Panc1 (cell line): ENCODE measurements at places on chromosomes 5 and 9. TPM values are rescaled to one million over a fixed set of nuclear protein-coding genes. Genes with fewer than 3 reads are reported as not detected.

DNA sequence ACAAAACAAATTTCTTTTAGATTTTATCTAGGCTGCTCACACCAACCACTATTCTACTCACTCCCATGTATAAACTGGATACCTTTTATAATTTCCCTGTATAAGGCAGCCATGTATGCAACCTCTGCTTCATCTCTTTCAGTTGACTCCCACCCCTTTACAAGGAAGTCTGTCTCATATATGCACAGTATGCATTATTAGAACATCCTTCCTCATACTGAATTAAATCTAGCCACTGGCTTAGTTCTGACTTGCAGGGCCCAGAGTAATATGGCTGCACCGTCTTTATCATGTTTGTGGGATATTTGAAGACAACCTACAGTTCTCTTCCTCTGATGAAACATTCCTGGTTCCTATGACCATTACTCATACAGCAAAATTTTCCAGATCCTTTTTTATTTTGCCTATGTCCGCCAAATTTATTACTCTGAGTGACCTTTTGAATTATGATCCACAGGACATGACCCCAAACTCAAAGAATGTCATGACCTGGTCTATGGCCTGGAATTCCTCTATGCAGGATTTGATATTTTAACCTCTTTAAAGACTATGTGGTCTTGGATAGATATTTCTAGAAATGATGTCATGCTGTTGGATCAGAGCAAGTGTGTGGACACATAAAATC is 76.6 kb upstream of the ITGA1 start:
- no peaks in the 10 kb centered on the region; the same call in 1 of the 2 replicates for H3K27me3 ChIP-seq
- H3K36me3 ChIP-seq: no peaks in the 10 kb centered on the region
- no peaks in the 10 kb centered on the region for H3K4me1 ChIP-seq
- H3K27ac ChIP-seq: no peak overlapping the region
- DNase-seq: no peak
- H3K4me3 ChIP-seq: no peak overlapping the region

The MEIKIN gene
- total RNA-seq: not detected

DNA sequence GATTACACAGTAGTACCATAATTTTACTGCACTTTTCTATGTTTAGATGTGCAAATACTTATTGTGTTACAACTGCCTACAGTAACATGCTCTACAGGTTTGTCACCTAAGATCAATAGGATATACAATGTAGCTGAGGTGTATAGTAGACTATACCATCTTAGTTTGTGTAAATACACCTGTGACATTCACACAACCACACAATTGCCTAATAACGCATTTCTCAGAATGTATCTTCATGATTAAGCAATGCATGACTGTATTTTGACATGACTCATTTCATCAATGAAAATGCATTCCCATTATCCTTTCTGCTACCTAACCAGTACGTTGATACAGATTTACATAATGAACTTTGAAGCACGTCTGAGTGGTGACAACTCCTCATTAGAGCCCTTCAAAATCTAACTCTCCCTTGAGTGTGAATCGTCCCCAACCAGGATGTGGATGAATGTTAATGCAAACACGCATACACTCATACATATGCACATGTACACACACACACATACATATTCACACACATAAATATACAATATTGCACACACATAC is 28.4 kb downstream of the GZMK start:
- H3K27me3 ChIP-seq: 0 out of 2 replicates have a peak, but pooled peaks cover 2% of the 10 kb centered on the region
- no peaks in the 10 kb centered on the region for H3K4me1 ChIP-seq
- H3K36me3 ChIP-seq: no peaks in the 10 kb centered on the region
- H3K4me3 ChIP-seq: no peak overlapping the region
- no peak overlapping the region for H3K27ac ChIP-seq

DNA sequence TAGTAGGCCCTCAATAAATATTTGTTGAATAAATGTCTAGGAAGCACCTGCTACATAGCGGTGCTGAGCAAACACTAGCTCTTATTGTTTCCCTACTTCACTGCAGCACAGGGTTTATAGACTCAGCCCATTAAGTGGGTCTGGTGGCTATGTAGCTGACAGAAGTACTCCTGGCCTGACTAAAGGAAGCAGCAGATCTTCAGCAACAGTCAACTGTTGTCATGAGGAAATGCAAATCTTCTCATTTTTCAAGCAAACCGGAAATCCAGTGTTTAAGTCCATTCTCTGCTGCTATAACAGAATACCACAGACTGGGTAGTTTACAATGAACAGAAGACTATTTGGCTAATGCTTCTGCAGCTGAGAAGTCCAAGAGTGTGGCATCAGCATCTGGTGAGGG is 2.8 kb upstream of the TEX10 start:
- no peak overlapping the region for H3K27ac ChIP-seq
- H3K4me3 ChIP-seq: no peak overlapping the region
- peaks cover 6% of the 10 kb centered on the region; the same call in 1 of the 2 replicates for H3K36me3 ChIP-seq
- no peaks in the 10 kb centered on the region for H3K27me3 ChIP-seq

The SLC6A7 gene
- not detected for total RNA-seq

GRCh38 chr9:129665389-129665775 is at the start of gene PRRX2:
Gene PRRX2 (plus strand): TSS chr9:129665647. CDS start chr9:129665868, 221 bp downstream.
- no peaks in the 10 kb centered on the region for H3K27me3 ChIP-seq
- H3K4me1 ChIP-seq: no peaks in the 10 kb centered on the region
- peak within 1 kb of the TSS; percentile 45 for H3K4me3 ChIP-seq
- no peak within 1 kb of the TSS for H3K27ac ChIP-seq
- H3K36me3 ChIP-seq: no peaks in the 10 kb centered on the region
- no peak for DNase-seq

- no peaks in the 10 kb centered on the region for H3K36me3 ChIP-seq
- H3K4me3 ChIP-seq: no peak overlapping the region
- no peak for DNase-seq
- no peaks in the 10 kb centered on the region for H3K4me1 ChIP-seq
- peaks cover 12% of the 10 kb centered on the region for H3K27me3 ChIP-seq
These were observed 140.1 kb downstream of the MTX3 start for GRCh38 chr5:79850941-79851340.

- no peaks in the 10 kb centered on the region for H3K4me1 ChIP-seq
- no peaks in the 10 kb centered on the region for H3K36me3 ChIP-seq
- DNase-seq: no peak
- H3K27me3 ChIP-seq: no peaks in the 10 kb centered on the region; the same call in 1 of the 2 replicates
These were observed 14.5 kb downstream of the FCN2 start for GRCh38 chr9:134895097-134895496.

The OCLN gene
- total RNA-seq: 102 TPM

The GLRA1 gene
- not detected for total RNA-seq

- H3K27ac ChIP-seq: no peak overlapping the region
- no peaks in the 10 kb centered on the region for H3K27me3 ChIP-seq
- no peak overlapping the region for H3K4me3 ChIP-seq
- no peaks in the 10 kb centered on the region for H3K36me3 ChIP-seq
These were observed 15.0 kb upstream of the S1PR3 start for GRCh38 chr9:88975966-88976889.

The PPP2R2B gene
- 8.8 TPM for total RNA-seq

The OBP2B gene
- total RNA-seq: not detected

DNA sequence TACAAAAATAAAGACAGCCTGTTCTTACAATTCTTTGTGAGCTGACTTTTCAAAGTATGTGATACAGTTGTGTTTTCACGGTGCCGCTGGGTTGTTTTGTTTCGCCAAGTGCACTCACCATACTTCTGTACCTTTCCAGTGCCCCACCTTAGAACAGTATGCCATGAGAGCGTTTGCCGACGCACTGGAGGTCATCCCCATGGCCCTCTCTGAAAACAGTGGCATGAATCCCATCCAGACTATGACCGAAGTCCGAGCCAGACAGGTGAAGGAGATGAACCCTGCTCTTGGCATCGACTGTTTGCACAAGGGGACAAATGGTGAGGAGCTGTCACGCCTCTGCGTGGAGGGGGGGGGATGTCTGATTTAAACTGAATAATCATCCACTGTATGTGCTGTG is 12.9 kb downstream of the CCT5 start:
- no peaks in the 10 kb centered on the region; the same call in 1 of the 2 replicates for H3K4me1 ChIP-seq
- H3K27me3 ChIP-seq: no peaks in the 10 kb centered on the region
- peaks cover 71% of the 10 kb centered on the region for H3K36me3 ChIP-seq
- H3K27ac ChIP-seq: no peak overlapping the region
- DNase-seq: no peak
- no peak overlapping the region for H3K4me3 ChIP-seq

DNA sequence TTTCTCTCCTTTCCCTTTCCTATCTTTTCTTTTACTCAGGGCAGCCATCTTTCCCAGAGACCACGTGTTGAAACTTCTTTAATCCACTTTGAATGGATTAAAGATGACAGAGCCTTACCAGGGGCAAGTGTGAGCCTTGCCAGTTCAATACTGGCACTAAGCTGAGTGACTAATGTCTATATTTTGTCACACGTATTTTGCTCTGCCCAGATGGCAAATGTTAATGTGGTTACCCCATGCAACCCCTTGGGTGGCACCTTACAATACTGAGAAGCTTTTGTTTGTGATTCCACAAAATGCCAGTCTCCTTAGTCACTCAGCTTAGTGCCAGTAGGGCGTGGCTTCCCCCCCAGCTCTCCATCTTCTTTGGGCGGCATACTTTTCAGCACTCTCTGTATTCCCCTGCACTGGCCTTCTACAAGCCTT is 24.8 kb downstream of the ANXA1 start:
- H3K36me3 ChIP-seq: no peaks in the 10 kb centered on the region
- DNase-seq: no peak
- H3K4me1 ChIP-seq: no peaks in the 10 kb centered on the region
- no peak overlapping the region for H3K27ac ChIP-seq

The IFNE gene
- total RNA-seq: 0.44 TPM

DNA sequence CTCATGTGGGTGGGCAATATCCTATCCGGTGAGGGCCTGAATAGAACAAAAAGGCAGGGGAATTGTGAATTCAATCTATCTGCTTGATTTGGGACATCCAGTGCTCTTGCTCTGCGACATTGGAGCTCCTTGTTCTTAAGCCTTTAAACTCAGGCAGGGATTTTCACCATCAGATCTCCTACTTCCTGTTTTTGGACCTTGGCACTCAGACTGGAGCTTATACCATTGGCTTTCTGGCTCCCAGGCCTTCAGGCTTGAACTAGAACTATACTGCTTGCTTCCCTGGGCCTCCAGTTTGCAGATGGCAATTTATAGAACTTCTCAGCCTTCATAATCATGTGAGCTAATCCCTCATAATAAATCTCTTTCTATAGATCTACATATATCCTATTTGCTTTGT is 134.3 kb upstream of the CLINT1 start:
- DNase-seq: no peak
- no peaks in the 10 kb centered on the region for H3K36me3 ChIP-seq
- H3K4me1 ChIP-seq: no peaks in the 10 kb centered on the region

DNA sequence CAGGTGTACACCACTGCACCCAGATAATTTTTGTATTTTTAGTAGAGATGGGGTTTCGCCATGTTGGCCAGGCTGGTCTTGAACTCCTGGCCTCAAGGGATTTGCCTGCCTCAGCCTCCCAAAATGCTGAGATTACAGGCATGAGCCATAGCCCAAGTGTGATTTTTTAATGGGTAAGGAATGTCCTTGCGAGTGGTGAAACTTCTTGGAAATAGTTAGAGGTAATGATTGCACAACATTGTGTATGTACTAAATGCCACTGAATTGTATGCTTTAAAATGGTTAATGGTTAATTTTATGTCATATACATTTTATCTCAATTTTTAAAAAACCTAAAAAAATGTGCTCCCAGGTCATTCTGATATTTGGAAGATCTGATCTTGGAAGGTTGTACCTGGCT is 59.9 kb upstream of the IL6ST start:
- DNase-seq: no peak
- no peaks in the 10 kb centered on the region for H3K27me3 ChIP-seq
- no peaks in the 10 kb centered on the region for H3K36me3 ChIP-seq
- no peak overlapping the region for H3K4me3 ChIP-seq

- peaks cover 8% of the 10 kb centered on the region for H3K27me3 ChIP-seq
- H3K4me3 ChIP-seq: no peak overlapping the region
- H3K4me1 ChIP-seq: no peaks in the 10 kb centered on the region
- no peak overlapping the region for H3K27ac ChIP-seq
- no peak for DNase-seq
These were observed 39.5 kb downstream of the MEGF10 start for GRCh38 chr5:127330116-127330515.

DNA sequence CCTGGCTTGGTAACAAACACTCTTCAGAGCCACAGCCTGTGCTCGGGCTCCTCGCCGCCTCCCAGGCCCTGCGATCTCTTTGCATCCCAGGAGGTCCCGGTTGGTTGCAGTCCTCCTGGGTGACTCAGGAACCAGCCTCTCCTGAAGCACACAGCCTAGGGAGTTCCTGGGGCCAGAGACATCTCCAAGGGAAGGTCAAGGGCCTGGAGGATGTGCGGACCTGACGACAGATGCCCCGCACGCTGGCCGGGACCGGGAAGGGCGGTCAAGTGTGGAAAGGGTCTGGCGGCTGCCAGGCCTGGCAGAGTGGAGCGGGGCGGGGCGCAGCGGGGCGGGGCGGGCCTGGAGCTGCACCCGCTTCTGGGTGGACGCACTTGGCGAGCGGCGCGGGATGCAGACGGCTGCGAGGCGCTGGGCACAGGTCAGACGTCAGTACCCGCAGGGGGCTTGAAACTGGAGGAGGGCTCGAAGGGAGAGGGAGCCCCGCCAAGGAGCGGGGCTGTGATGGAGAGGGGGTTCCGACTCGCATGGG is 45.0 kb upstream of the PRSS3 start:
- DNase-seq: no peak
- no peaks in the 10 kb centered on the region for H3K36me3 ChIP-seq
- 0 out of 2 replicates have a peak, but pooled peaks cover 3% of the 10 kb centered on the region for H3K4me1 ChIP-seq
- H3K4me3 ChIP-seq: peak overlapping the region; percentile 54
- peaks cover 20% of the 10 kb centered on the region for H3K27me3 ChIP-seq
- no peak overlapping the region for H3K27ac ChIP-seq

GRCh38 chr5:107968406-107968843 is 297.7 kb upstream of the EFNA5 start:
- H3K36me3 ChIP-seq: no peaks in the 10 kb centered on the region
- no peaks in the 10 kb centered on the region for H3K27me3 ChIP-seq
- DNase-seq: no peak
- no peaks in the 10 kb centered on the region for H3K4me1 ChIP-seq
- H3K27ac ChIP-seq: no peak overlapping the region

GRCh38 chr5:45376417-45376816 is 319.8 kb downstream of the HCN1 start:
- no peaks in the 10 kb centered on the region for H3K4me1 ChIP-seq
- no peak overlapping the region for H3K27ac ChIP-seq
- DNase-seq: no peak
- no peaks in the 10 kb centered on the region for H3K36me3 ChIP-seq
- no peak overlapping the region for H3K4me3 ChIP-seq

The INSL4 gene
- total RNA-seq: not detected

- no peaks in the 10 kb centered on the region for H3K27me3 ChIP-seq
- peak overlapping the region; percentile 71; the same call in 1 of the 2 replicates for H3K4me3 ChIP-seq
- peaks cover 30% of the 10 kb centered on the region for H3K4me1 ChIP-seq
- H3K36me3 ChIP-seq: no peaks in the 10 kb centered on the region
- DNase-seq: no peak
These were observed 1.5 kb upstream of the FCHO2 start for GRCh38 chr5:72954389-72954788.
